ENCODE measurements at places on chromosomes 6 and 20. TPM values are rescaled to one million over a fixed set of nuclear protein-coding genes. Genes with fewer than 3 reads are reported as not detected.

Gene CTCFL
- not detected for total RNA-seq

Gene BPIFB1
- not detected for total RNA-seq

Gene CLDN20
- not detected for total RNA-seq

Gene MUC21
- not detected for total RNA-seq

Gene SLC17A3
- not detected for total RNA-seq

Gene ANGPT4
- not detected for total RNA-seq

Gene HSPA1L
- 0.78 TPM for total RNA-seq

Gene FLOT1
- 118 TPM for total RNA-seq

Data from epithelial cell of alveolus of lung (primary cell).